Suprapubic skin (tissue), 4 donors: ENCODE measurements at places on chromosomes 12 and 14.

DNA sequence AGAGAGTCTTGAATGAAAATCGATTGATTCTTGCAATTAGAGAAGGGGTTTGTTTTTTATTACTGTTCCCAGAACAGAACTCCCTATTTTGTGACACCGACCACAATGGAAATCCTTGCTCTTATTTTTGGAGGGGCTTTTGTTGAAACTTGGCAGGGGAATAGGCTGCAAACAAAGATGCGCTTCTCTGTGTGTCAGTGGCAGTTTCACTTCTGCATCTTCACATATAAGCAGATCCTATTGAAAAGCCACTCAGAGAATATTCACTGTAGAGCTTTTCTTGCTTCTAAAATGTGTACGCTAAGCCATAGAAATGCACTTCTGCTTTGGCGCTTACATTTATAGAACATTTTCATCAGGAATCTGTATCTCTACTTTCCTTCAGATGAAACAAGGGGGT, 1822.4 kb upstream of the SEL1L start:
- no peak for DNase-seq

- DNase-seq: no peak
Observed at GRCh38 chr12:47876440-47876960, 28.3 kb downstream of the VDR start.

DNA sequence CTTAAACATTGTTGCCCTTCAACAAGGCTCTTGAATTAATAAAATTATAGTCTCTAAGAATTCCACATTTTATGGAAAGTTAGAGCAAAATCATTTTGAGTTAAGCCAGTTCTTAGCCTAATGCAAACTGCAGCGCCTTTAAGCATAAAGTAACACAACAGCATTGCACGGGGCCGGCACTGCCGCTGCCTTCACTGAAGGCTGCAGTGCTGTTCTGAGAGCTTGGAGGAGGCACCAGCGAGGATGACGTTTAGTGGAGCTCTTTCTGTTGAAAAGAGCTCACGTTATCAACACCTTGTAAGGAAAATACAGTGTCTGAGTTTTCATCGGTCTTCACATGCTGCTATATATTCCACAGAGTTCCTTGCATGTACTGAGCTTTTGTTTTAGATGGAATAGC, 38.3 kb upstream of the DYNC1H1 start:
- DNase-seq: no peak

GRCh38 chr12:94560431-94561221, 89.7 kb downstream of the TMCC3 start:
- no peak for DNase-seq

GRCh38 chr14:102817942-102818940, 41.0 kb downstream of the TRAF3 start:
- no peak for DNase-seq

GRCh38 chr12:11725686-11726085, 76.2 kb downstream of the ETV6 start:
- DNase-seq: no peak

- no peak for DNase-seq
Observed at GRCh38 chr12:50022903-50023302, 2.4 kb downstream of the RACGAP1 start.

DNA sequence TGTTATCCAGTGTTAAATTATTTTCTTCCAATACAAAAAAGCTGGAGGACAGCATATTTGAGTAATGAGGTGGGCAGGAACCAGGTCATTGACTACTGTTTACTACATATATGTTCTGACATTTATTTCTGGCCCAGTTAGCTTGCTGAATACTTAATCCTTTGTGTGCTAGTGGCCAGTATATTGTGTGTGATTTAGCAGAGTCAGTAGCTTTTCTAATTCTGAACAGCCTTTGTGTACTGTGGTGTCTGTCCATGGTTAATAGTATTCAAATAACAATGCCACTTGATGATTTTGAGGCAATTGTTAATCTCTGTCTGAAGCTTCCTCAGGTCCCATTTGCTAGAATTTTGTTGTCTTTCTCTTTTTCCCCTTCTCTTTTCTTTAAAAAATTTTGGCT, 286.5 kb upstream of the E2F7 start:
- no peak for DNase-seq

DNA sequence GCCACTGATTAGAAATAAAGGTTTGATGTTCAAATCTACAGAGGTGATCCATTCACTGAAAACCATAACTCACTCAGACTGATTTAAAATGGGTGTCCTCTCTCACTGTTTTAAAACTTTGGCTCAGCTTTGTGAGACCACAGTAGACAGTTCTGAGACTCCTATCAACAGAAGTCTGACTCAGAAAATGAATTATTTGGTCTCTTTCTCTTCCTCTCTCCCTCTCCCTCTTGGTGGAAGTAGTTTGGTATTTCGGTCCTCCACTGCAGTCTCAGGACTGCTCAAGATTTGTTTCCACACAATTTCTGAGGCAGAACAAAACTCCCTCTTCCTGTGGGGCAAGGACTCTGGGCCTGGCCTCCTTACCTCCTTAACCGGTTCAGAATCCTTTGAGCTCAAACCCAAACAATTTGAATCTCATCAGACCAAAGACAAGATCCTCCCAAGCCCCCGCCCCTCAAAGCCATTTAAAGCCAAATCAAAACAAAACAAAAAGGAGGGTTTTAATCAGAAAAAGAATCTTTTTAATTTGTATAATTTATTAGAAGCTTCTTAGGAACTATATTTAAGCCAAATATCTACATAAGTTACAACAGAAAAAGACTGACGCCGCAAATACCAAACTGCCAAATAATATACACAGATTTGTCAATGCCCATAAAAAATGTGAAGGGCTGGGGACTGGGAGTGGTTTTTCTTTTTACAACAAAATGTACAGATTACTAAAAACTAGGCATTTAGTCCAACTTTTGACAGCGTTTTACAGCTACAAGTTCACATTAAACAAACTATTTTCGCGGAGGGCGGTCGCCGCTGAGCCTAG, 3.9 kb downstream of the NKX2-1 start:
- DNase-seq: no peak
